ENCODE measurements at places on chromosomes 7 and 10.

DNA sequence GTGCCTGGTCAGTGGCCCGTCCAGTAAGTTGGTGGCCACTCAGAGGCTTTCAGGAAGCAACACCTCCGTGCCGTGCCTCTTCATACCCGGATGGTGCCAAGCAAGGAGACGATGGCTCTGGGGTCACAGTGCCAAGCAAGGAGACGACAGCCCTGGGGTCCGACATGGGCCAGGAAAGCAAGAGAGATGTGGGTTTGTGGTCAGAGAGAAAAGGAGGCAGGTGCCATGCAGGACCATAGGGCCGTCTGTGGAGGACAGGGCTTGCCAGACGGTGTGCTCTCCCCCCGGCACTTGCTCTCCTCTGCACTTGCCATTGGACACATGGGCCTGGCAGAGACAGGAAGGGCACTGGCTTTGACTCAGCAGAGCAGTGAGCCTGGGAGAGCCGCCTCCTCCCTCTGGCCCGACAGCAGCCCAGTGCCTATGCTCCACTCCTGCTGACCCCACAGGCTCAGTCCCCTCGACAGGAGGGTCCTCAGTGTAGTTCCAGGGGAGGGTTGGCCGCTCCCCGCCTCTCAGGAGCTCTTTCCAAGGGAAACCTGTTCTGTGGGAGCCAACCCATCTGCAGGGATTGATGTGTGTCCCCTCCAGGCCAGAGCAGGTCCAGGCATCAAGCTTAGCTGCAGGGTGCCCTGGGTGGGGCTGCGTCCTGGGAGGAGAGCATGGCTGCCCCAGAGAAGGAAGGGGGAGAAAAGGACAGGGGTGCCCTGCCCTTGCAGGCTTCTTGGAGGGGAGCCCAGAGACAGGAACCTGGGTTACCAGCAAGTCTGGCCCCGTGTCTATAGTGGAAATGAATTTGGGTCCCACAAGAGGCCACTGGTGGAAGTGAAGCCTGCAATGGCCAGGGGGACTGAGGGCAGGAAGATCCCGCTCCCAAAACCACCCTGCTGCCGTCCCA lies 7.6 kb upstream of the CALML5 start:
- no peak for DNase-seq

GRCh38 chr7:17943006-17943405 lies 2.7 kb upstream of the SNX13 start:
- no peak for DNase-seq

- no peak for DNase-seq
Measured at GRCh38 chr7:90552521-90552920, 43.6 kb upstream of the CDK14 start.

DNA sequence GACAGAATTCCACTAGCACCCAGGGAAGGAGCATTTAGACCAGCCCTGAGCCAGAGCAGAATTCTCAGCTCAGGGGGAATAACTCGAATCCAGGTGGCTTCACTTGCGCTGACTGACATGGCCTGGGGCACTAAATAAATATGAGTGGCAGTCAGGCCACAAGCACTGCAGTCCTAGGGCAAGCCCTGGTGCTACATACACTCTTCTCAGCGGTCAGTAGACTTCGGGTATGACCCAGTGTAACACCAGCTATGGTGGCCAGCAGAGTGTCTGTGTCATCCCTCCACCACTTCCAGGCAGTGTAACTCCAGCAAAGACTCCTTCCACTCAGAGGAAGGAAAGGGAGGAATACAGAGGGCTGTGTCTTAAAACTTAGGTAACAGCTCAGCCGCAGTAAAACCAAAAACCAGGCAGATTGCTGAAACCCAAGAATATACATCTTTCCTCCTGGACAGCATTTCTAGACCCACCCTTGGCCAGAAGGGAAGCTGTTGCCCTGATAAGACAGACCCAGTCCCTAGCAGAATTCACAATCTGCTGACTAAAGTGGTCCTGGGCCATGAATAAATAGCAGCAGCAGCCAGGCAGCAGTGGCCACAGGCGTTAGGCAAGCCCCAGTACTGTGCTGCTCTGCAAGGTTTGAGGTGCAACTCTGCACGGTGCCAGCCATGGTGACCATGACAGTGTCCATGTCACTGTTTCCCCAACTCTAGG lies 77.0 kb downstream of the SNX13 start:
- DNase-seq, result no peak

DNA sequence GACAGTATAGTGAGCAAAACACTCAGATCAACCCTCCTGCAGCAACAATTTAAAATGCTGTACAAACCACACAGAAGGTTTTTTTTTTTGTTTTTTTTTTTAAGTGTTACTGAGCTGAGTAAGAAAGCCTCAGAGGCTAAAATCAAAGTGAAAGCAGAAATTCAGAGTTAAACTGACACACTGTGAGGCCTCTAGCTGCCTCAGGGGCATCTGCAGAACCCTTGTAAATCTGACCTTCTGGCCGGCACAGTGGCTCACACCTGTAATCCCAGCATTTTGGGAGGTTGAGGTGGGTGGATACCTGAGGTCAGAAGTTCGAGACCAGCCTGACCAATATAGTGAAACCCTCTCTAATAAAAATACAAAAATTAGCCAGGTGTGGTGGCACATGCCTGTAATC lies 7.4 kb upstream of the GNA12 start:
- no peak for DNase-seq

GRCh38 chr10:128686630-128687278 lies 560.5 kb upstream of the MKI67 start:
- DNase-seq, result no peak

GRCh38 chr10:87860156-87860795 lies 3.1 kb downstream of the KLLN start:
- DNase-seq, result no peak

DNA sequence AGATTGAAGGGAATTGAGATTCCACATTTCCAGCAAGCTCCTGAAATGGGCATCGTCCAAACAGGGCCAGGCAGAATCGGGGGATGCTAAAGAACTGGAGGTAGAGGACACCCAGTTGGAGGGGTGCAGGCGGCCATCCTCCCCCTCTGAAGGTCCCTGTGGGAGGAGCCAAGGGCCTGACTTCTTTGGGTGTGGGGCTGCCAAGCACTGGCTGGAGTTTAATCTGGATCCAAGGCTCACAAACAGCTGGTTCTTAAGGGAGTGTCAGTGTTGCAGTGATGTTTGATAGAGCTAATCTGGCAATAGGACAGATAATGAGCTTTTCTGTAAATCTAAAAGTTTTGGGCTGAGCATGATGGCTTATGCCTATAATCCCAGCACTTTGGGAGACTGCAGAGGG lies 20.8 kb downstream of the TSPAN14 start:
- DNase-seq, result no peak

DNA sequence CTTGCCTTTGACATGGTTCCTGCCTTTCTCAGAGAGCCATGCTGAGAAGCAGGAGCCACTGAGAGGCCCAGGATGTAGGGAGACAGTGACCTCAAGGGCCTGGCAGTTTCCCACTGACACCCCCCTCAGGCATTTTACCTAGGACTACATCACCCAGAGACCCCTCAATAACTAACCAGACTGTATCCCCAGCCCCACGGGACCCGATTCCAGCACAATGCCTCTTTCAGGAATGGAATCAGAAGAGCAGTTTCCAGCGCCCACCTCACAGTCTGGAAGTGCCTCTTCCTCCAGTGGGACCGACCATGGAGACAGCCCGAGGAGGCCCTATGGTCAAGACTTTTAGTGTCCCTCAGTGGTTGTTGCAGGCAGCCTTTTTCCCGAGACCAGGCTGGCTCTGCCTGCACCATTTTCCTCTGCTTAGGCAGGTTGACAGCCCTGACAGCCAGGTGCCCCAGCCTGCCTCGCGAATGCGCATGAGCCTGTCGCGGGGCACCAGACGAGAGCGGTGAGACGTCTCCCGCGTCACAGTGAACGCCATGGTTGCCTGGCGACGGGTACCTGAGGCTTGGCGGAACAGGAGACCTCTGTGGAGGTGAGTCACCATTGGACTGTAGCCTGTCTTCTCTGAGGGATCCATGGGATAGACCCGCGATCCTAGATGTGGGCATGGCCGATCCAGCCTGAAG lies 28.4 kb upstream of the ZNF273 start:
- DNase-seq, result no peak

- no peak for DNase-seq
Measured at GRCh38 chr7:47783456-47784223, 164.6 kb downstream of the PKD1L1 start.
